ENCODE measurements at places on chromosomes 7 and 10.

GRCh38 chr10:70465832-70466231, 12.7 kb upstream of the PALD1 start:
- DNase-seq, result no peak

DNA sequence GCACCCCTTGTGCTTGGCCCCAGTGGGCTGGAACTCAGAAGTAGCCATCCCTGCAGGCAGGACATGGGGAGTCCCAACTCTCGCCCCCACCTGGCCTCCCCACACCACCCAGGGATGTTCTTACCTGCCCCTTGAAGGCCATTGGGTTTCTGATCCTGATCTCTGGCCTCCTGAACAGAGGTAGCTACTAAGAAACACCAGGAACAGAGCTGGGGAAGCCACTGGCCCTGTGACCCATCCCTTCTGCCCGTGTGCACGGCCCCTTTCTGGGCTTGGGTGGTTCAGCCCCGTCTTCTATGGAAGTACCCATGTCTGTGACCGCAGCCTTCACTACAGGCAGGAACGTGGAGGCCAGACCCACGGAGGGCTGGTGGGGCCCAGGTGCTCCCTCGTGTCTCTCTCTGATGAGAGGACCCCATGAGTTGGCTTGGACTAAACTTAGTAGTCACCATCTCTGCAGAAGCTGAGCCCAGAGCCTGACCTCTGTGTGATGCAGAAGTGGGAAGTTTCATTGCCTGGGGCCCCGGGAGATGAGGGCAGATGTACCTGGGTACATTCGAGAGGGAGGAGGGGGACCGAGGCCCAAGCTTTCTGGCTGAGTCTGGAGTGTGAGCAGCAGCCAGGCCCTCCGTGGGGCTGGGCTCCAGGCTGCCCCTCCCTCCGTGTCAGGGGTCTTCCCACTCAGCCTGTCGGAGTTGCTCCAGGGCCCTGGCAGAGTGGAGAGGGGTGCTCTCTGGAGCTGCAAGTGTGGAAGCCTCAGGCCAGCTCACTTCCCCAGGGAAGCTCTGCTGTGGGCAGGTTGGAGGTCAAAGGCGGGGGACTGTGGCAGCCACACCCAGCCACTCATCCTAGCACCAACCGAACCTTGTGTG, 81.0 kb downstream of the MKI67 start:
- no peak for DNase-seq

GRCh38 chr7:135599471-135599870, 41.8 kb downstream of the NUP205 start:
- DNase-seq, result no peak

DNA sequence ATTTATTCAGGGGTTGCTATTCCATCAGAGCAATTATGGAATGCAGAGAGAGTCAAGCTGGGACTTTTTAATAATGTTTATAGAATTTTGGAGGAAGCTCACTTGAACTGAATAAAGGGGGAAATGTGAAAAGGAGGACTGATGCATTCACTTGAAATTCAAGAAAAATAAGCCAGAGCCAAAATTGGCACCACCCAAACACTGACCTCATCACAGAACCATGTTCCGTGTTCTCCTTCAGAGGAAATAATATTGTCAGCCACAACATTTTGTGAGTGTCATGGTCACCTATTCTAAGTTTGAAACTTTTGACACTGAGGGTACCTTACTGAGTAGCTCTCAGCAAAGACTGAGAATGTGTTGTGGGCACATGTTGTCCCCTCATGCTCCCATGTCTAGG, 207.0 kb downstream of the ANK3 start:
- DNase-seq, result no peak

DNA sequence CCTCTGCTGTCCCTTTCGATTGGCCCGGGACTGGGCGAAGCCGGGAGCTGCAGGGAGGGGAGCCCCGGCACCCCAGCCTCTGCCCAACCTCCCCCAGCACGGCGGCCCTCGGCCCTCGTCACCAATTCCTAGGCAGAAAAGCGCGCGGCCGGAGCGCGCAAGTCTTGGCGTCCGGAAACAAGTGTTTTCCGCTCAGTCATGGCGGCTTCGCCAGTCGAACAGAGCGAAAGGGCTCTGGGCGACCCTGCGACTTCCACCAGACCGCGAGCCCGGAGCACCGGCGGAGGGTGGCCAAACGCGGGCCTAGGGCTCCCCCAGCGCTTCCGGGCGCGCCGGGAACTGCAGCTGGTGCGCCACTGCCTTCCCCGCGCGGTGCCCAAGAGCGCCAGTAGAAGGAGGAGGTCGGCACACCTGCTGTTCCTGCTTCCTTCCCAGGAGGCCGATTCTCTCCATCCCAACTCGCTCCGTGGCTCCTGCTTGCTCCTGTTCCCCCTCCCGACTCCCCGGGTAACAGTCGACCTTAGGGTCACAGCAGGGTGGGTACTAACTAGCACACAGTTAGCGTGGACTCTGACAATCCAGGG, 729.9 kb downstream of the ZWINT start:
- DNase-seq, result no peak

GRCh38 chr7:141754939-141755338, 9.0 kb upstream of the TAS2R3 start:
- no peak for DNase-seq

DNA sequence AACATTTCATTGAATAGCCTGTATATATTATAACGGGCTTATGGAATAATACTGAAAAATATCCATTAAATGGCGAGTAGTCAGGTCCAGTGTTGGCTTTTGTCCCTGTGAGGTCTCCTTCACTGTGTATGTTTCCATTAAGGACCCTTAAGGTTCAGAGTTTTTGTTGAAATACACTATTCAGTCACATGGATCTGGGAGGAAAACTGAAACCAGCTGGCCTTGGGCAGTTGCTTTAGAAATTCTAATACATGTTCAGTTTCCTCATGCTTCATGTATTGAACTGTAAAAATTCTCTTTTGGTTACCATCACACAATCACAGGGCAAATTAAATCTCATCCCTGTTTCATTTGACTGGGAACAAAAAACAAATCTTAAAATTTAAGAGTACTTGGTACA, 447.3 kb downstream of the SDK1 start:
- no peak for DNase-seq

GRCh38 chr10:17340144-17340829, 112.2 kb downstream of the VIM start:
- no peak for DNase-seq

- DNase-seq, result no peak
Measured at GRCh38 chr10:100802607-100803006, 57.2 kb downstream of the PAX2 start.

DNA sequence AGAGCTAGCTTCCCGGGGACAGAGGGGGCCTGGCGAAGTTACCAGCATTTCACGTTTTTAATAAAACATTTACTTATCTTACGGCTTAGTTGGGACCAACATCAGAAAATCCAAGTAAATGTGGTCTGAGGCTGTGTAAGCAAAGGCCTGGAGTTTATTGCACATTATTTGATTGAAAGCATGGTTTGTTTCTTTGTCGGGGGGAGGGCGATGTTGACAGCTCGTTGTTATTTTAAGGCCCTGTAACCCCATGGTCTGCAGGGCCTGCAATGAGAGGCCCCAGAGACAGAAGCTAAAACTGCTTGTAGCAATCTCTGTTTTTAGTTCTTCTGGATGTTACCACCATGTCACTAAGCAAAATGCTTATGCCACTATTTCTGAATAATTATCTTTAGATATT, 88.9 kb downstream of the MYOF start:
- DNase-seq, result no peak

DNA sequence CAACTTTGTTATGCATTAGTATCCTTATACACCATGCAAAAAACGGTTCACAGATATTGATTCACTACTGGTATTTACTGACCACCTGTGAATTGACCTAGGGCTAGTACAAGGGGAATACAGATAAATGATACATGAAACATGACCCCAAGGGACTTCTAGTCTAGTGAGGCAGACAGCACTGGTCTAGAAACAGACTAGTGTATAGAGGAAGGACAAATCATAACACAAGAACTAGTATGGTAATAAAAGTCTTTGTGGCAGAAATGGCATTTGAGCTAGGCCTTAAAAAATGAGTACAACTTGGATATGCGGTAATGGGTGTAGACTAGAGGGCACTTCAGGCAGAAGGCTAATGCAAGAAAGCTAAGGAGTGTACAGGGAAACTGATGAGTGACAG, 86.6 kb downstream of the SLC25A13 start:
- no peak for DNase-seq

DNA sequence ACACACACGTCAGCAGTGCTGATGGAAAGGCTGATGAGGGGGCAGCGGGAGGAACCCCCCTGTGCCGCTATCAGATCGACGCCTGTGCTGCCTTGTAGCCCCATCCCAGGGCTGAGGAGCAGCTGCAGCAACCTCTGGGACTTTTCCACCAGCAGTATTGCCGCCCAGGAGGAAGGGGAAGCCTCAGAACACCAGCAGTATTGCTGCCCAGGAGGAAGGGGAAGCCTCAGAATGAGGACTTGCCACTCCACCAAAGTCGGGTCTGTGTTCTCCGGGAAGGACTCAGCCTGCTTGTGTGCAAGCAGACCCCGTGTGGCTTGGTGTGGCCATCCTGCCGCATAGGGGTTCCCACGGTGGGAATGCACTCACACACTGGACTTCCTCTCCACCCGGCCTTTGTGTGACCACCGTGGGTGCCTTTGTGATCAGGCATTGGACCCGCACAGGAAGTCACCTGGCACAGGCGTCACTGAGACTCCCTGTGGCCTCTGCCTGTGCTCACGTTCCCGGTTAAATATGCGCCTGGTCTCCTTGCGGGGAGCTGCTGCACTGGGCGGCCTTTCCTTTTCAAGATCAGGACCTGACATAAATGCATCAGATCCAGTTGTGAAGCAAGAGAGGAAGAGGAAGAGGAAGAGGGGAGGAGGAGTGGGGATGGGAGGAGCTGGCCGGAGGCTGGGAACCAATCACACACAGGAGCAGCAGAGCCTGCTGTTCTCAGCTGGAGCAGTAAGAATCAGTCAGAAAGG, 248.5 kb downstream of the DNAJB6 start:
- DNase-seq, result no peak

GRCh38 chr7:78939669-78940068, 513.8 kb downstream of the MAGI2 start:
- no peak for DNase-seq

- DNase-seq, result no peak
Measured at GRCh38 chr7:81669476-81670105, 100.3 kb downstream of the HGF start.

DNA sequence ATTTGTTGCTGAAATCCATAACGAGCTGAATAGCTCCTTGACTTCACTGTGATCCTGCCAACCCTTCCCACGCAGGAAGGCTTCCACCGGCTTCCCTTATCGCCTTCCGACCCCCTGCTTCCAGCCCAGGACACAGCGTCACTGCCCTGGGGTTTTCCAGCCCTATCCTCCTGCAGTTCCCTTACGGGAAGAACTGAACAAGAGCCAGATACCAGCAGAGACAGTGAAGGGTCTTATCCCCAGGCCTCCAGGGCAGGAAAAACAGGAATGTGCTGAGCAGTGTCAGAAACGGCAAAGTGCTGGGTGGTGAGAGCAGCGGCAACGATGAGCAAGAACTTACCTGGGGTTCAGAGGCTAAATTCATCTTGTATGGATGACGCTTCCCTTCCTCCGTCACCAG, 22.4 kb downstream of the PDLIM1 start:
- DNase-seq, result no peak

GRCh38 chr7:116258734-116259133, 48.4 kb downstream of the TES start:
- DNase-seq, result no peak

DNA sequence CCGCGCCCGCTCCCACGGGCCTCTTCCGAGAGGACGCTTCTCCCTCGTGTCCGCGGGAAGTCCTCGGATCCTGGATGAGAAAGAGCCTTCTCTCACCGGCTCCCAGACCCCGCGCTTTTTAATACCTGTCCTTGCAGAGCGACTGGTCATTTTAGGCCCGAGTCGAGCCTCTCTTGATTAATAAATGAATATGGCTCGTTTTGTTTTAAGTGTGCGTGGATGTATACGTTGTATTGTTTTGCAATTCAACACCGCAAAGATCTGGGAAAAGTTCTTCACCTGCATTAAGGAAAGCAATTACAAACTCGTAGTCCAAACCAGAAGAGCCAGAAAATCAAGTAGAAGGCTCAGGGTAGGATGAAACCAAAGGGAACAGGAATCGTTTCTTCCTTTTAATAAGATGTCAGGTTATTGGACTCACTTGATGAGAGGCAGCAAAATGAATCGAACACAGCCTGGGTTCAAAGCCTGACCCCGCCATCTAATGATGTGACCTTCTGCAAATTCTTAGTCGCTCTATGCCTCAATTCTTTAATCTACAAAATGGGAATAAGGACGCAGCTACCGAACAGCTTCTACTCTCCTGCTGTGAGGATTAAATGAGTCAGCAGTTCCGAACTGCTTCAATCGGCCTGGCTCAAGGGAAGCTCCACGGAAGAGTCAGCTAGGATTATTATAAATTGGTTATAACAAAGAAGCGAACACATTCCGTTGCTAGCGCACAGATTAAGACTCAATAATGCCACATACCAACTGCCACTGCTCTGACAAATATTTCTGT, 277.8 kb upstream of the NEBL start:
- no peak for DNase-seq

DNA sequence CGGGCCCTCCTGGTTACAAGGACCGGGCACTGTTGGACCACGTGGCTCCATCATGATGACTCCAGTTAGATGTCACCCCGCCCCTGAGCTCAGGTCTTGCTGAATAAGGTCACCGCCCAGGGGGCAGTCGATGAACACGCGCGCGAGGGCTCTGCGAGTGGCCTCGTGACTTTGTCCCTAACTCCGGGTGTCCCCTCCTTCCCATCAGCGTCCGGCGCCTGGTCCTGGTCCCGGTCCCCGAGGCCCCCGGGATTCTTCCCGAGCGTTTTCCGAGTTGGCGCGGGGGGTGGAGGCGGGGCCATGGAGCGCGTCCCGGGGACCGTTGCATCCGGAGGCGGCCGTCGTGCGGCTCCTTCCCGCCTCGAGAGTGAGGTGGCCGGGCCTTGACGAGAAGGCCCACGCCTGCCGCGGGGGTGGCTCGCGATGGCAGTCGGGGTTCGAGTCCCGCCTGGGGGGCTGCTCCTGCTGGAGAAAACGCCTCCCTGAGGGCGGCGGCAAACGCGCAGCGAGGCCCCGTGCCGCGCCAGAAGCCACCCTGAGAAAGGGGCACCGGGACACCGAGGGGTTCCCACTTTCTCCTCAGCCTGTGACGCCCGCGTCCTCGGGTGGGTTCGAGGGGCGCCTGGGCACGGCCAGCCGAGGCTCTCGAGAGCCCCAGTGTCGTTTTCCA, 569 bp upstream of the NPTX2 start:
- DNase-seq, result no peak

DNA sequence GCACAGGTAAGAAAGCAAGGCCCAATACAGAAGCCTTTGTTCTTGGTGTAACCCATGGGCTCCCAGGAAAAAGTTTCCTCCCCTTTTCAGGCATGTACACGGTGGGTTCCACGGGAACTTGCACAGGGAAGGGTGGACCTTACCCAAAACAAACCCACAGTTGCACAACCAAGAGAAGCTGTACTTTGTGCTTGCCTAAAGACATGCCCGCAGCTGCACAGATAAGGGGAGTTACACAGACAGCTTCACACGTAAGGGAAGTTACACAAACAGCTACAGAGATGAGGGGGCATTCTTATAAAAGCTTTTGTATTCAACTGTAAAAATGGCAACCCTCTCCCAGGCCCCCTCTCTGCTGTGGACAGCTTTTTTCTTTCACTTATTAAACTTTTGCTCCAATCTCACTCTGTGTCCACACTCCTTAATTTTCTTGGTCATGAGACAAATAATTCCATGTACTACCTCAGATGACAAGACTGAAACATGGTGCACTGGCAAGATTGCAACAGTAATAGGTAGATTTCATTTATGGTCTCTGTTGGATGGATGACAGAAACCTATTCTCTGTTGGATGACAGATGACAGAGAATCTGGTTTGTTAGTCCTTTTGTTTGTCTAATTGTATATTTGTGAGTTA, 72.9 kb downstream of the ATE1 start:
- no peak for DNase-seq
